GM10248 (cell line): ENCODE measurements at places on chromosomes 5 and 9.
A peak's percentile ranks its signal among the peaks of the same experiment; 100 is the strongest.

- DNase-seq = no peak
Measured at GRCh38 chr9:75168270-75169178, 80.2 kb downstream of the OSTF1 start.

- DNase-seq = no peak
Measured at GRCh38 chr9:77440057-77440456, 208.1 kb downstream of the GNA14 start.

DNA sequence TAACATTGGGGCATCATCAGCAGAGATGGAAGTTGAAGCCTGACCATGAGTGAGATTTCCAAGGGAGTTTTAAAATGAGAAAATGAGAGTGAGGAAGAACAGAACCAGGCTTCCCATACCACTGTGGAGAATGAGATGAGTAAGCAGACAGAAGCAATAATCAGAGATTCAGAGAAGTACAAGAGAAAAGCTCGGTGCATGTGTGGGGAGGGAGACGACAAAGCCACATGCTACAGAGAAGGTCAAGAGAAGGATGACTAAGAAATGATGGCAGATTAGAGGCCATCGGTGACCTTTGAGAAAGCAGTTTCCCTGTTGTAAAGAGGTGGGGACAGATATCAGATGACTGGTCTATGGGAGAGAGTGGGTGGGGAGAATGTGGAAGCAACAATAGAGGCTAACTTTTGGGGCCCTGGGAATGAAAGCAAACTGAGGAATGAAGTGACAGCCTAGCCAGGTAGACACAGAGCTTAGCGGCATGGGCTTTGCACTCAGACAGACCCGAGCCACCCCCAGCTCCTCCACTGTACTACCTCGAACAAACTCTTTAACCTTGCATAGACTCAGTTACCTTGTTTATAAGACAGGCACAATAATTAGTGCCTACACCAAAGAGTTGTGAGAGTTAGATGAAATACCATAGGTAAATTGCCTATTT lies 207.7 kb downstream of the PIK3R1 start:
- DNase-seq = peak; percentile 25

- no peak for DNase-seq
Measured at GRCh38 chr5:6565492-6565891, 67.4 kb downstream of the NSUN2 start.

DNA sequence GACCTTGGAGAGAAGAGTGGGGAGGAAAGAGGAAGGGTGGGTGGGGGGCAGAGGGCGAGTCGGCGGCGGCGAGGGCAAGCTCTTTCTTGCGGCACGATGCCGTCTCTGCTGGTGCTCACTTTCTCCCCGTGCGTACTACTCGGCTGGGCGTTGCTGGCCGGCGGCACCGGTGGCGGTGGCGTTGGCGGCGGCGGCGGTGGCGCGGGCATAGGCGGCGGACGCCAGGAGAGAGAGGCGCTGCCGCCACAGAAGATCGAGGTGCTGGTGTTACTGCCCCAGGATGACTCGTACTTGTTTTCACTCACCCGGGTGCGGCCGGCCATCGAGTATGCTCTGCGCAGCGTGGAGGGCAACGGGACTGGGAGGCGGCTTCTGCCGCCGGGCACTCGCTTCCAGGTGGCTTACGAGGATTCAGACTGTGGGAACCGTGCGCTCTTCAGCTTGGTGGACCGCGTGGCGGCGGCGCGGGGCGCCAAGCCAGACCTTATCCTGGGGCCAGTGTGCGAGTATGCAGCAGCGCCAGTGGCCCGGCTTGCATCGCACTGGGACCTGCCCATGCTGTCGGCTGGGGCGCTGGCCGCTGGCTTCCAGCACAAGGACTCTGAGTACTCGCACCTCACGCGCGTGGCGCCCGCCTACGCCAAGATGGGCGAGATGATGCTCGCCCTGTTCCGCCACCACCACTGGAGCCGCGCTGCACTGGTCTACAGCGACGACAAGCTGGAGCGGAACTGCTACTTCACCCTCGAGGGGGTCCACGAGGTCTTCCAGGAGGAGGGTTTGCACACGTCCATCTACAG lies 760 bp downstream of the NPR3 start:
- no peak for DNase-seq

GRCh38 chr5:72937517-72938061 lies 18.3 kb upstream of the FCHO2 start:
- no peak for DNase-seq

GRCh38 chr5:161167016-161167767 lies 315.2 kb upstream of the ATP10B start:
- no peak for DNase-seq

- DNase-seq = no peak
Measured at GRCh38 chr5:84057211-84057610, 327.5 kb downstream of the EDIL3 start.

DNA sequence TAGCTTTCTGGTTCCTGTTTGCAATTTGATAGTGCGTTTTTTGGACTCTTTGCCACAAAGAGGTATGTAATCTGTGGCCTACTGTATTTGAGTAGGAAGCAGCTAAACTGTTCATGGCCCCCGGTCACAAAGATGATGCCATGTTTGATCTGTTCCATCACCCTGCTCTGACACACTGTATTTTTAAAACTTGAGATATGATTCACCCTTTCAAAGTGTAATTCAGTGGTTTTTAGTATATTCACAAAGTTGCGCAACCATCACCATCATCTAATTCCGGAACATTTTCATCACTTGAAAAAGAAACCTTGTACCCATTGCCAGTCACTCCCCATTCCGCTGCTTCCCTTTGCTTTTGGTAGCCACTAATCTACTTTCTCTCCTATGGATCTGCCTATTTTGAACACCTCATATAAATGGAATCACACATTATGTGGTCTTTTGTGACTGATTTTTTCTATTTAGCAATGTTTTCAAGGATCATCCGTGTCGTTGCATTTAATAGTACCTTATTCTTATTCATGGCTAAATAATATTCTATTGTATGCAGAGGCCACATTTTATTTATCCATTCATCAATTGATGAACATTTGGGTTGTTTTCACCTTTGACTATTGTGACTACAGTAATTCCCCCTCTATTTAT lies 141.6 kb downstream of the NR3C1 start:
- DNase-seq = no peak

- no peak for DNase-seq
Measured at GRCh38 chr5:73230264-73231245, 57.6 kb downstream of the TMEM174 start.

GRCh38 chr9:69548681-69549080 lies 123.5 kb downstream of the APBA1 start:
- no peak for DNase-seq

DNA sequence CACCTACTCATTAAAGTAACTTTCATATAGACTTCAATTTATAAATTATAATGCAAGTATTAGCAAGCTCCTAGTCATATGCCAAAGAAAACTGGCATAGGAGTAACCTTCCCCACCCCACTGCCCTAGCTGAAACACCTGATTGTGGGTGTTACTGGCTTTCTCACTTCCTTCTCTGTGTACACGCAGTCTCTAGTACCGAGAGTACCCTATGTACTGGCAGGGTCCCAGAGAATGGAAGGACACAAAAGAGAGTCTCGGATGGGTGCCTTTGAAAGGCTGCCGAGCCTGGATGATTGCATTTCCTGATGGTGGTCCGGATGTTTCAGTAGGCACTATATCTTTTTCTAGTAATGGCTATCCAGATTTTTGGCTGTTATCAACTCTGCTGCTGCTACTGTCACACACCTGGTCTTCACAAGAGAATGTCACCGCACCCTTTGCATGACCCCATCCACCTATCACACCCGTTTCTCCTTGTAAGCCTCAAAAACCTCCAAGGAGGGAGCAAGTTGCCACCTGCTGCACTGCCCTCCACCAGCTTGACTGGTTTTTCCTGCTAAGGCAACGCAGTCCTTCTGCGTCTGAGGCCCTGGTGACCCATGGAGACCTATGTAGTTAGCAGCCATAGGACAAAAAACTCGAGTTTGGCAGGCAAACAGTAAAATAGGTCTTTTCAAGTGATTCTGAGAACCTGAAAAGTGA lies 53.8 kb upstream of the CLINT1 start:
- peak; percentile 34 for DNase-seq

- DNase-seq = no peak
Measured at GRCh38 chr9:134590240-134591081, 51.1 kb upstream of the COL5A1 start.

DNA sequence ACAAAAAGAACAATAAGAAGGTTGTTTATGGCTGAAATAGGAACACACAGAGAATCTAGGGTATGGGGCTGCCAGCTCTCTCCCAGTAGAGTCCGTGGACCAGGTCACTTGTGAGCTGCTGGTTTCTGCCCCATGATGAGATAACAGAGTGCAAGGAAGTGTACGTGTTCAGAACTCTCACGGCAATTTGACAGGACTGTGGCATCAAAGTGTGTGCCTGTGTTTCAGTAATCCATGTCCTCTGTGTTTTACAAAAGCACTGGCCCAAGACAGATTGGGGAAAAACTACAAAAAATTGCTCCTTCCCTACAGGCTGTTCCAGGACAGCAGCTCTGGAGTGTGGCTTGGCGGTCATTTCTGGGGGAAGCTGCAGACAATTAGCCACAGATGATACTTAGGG lies 184.6 kb downstream of the AUH start:
- no peak for DNase-seq

DNA sequence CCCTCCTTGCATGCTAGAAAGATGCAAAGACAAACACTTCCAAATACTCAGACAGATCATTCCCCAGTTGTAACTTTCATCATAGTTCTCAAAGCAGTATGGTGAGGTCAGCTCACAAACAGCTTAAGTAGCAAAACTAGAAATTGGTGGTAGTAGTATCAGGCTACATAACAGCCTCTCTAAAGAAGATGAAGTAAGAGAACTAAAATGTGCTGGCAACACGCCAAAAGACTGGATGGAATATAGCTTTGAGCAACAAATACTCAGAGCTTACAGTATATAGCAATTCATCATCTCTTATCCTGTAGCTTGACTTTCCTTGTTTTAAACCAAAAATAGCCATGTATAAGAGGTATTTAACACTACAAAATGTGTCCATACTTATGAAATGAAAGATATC lies 7.5 kb downstream of the PFDN1 start:
- DNase-seq = no peak

- DNase-seq = no peak
Measured at GRCh38 chr5:154757814-154758406, 2.7 kb downstream of the LARP1 start.

- peak; percentile 5 for DNase-seq
Measured at GRCh38 chr5:45695804-45696156, 400 bp downstream of the HCN1 start.

- DNase-seq = no peak
Measured at GRCh38 chr9:83598487-83598886, 24.5 kb upstream of the IDNK start.

- peak; percentile 73 for DNase-seq
Measured at GRCh38 chr5:134554319-134555222, 29.1 kb downstream of the JADE2 start.

GRCh38 chr5:27568811-27569210 lies 530.4 kb upstream of the CDH9 start:
- no peak for DNase-seq
